Fibroblast of the aortic adventitia (primary cell): ENCODE measurements at places on chromosomes 5 and 9. TPM values are rescaled to one million over a fixed set of nuclear protein-coding genes. Genes with fewer than 3 reads are reported as not detected.

Gene TTC39B
- 8.2 and 22.1 TPM in 2 replicates for total RNA-seq

Gene SHISAL2B
- not detected in 2 replicates for total RNA-seq

Gene PRRC1
- 49.2 and 79.5 TPM in 2 replicates for total RNA-seq

Gene TAF1L
- total RNA-seq: not detected in 2 replicates

Gene PLCXD3
- total RNA-seq: 13.0 and 17.7 TPM in 2 replicates

Gene CCDC112
- 12.6 and 30.7 TPM in 2 replicates for total RNA-seq

Gene DDX4
- total RNA-seq: not detected in 2 replicates

Gene TUT7
- 44.2 and 116 TPM in 2 replicates for total RNA-seq

Gene PCDHGB6
- total RNA-seq: 3.8 and 5.8 TPM in 2 replicates

Gene BTNL3
- not detected in 2 replicates for total RNA-seq

Gene CCDC187
- total RNA-seq: under 0.01 TPM in 1 of 2 replicates, not detected in the other

Gene RGMB
- total RNA-seq: 17.6 and 145 TPM in 2 replicates

Gene ENTPD2
- 0.09 TPM in 1 of 2 replicates, not detected in the other for total RNA-seq

Gene VLDLR
- 12.7 and 41.3 TPM in 2 replicates for total RNA-seq

Gene IL33
- total RNA-seq: 73.9 and 215 TPM in 2 replicates

Gene OTP
- total RNA-seq: not detected in 2 replicates

Gene PTBP3
- 11.4 and 32.4 TPM in 2 replicates for total RNA-seq

Gene IPO11
- total RNA-seq: 21.3 and 38.1 TPM in 2 replicates

Gene RNF208
- 0.45 TPM in 1 of 2 replicates, not detected in the other for total RNA-seq

Gene C5orf52
- total RNA-seq: not detected in 2 replicates

Gene NMRK1
- 7.0 and 23.9 TPM in 2 replicates for total RNA-seq

Gene ADAMTSL2
- total RNA-seq: 0.16 TPM in 1 of 2 replicates, not detected in the other

Gene ECSCR
- 0.36 and 1.1 TPM in 2 replicates for total RNA-seq

Gene PRDM12
- total RNA-seq: not detected in 2 replicates

Gene S100Z
- not detected in 2 replicates for total RNA-seq

Gene SPATA31E1
- total RNA-seq: not detected in 2 replicates

Gene SLC45A2
- total RNA-seq: 0.09 TPM in 1 of 2 replicates, not detected in the other
